ENCODE measurements at places on chromosomes 16 and 17.

GRCh38 chr16:67445441-67445912 is 14.6 kb downstream of the HSD11B2 start:
- DNase-seq, result peak; percentile 15

DNA sequence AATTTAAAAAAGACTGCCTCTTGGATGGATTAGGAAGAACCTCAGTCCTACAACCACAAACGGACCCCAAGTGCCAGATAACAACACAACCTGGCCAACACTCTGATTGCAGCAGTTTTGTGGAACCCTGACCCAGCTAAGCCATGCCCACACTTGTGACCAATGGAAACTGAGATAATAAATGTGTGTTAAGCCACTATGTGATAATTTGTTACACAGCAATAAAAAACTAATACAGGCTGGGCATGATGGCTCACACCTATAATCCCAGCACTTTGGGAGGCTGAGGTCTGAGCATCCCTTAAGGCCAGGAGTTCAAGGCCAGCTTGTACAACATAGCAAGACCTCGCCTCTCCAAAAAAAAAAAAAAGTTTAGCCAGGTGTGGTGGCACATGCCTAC is 127.5 kb downstream of the BRIP1 start:
- DNase-seq, result no peak

GRCh38 chr16:57867000-57867561 is 64.8 kb upstream of the KIFC3 start:
- DNase-seq, result no peak

DNA sequence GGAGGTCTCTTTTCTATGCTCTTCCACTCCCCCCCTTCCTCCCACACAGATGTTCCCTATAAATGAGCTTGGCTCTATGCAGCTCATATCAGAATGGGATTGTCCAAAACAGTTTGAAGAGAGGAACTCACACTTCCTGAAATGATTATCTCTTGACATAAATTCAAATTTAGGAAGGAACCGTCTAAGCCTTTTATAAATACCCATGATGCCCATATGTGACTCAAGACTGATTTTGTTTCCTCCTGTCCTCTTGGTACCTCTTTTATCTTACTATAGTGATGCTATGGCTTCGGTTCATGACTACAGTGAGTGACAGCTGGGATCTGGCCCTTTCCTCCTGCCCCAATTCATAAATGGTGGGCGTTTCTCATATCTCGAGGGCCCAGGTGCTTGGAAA is 16.6 kb upstream of the TERF2 start:
- no peak for DNase-seq

DNA sequence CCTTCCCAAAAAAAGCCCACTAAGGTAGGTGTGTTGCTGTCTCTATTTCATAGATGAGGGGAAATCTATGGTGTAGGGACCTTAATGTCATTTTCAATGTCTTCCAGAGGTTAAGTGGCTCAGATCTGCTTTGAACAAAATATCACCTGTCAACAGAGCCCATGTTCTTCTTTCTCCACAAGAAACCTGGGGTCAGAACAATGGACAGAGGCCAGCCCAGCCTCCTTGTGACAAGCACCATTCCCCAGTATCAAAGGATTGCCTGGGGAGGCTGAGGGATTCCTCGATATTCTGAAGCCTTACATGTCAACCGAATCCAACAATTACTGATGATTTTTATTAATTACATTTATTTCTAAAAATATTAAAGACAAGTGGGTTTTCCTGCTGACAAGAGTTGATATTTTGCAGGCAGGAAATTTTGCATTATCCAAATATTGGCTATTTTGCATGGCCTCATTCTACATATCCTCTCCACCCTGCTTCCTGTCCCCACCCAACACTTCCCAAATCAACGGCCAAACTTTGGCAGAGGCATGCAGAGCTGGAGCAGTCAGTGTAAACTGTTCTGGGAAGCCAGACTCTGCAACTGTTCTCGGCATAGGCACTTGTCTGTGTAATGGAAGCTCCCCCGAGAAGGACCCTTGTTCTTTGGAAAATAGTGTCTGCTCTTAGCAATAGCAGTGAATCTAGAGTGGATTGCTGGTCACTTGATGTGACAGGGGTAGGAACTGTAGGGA is 281.5 kb downstream of the HS3ST3A1 start:
- no peak for DNase-seq
